ENCODE measurements at places on chromosomes 4 and X.

DNA sequence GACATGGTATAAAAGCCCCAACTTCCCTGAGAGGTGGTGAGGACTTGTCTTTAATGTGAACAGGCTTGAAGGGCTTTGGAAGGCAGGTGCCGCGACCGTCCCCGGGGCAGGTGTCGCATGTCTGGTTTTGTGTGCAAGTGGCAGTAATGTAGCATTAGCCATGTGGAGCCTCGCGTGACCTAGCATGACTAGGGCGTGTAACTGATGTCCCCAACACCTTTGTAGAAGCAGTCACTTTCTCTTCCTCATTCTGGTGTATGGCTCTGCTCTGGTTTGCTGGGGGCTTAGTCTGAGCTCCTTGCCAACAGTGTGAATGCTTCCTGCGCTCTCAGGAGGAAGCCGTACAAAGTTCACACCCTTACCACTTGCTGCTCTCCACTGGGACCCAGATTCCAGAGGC is 145.7 kb downstream of the AMMECR1 start:
- no peak for DNase-seq

- DNase-seq, result no peak
Observed at GRCh38 chr4:143347484-143348111, 10.9 kb downstream of the GAB1 start.

DNA sequence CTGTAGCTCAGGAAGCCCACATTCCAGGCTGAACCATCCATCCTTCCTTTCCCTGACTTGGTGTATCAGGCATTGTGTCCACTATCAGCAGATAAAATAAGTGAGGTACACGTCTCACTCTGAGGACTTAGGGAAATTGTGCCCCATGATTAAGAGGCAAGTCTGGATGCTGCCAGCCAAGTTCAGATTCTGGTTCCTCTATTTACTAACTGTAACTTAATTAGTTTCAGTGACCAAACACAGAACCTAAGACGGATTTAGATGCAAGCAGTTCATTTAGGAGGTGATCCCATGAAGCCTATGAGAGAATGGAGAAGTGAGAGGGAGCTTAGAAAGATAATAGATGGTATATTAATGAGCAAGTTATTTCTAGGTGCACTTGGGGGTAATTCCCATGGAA is 56.6 kb upstream of the PACRGL start:
- DNase-seq, result no peak

GRCh38 chr4:153947124-153947523 is 158.2 kb upstream of the SFRP2 start:
- no peak for DNase-seq

DNA sequence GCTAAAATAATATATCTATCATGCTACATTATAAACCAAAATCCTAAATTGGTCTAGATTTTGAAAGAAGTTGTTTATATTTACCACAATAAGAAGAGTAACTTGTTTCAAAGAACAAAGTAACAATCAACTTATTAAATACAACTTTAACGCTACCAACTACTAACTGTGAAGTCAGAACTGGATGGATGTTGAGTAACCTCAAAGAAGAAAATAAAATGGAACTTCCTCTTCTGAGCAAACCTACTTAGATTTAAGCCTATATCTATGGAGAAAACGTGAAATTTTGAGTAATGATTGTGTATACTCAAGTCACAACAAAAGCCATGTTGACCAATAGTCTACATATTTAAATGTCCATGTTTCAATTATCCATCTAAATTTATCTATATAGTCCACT is 25.7 kb downstream of the SH3RF1 start:
- DNase-seq, result no peak

DNA sequence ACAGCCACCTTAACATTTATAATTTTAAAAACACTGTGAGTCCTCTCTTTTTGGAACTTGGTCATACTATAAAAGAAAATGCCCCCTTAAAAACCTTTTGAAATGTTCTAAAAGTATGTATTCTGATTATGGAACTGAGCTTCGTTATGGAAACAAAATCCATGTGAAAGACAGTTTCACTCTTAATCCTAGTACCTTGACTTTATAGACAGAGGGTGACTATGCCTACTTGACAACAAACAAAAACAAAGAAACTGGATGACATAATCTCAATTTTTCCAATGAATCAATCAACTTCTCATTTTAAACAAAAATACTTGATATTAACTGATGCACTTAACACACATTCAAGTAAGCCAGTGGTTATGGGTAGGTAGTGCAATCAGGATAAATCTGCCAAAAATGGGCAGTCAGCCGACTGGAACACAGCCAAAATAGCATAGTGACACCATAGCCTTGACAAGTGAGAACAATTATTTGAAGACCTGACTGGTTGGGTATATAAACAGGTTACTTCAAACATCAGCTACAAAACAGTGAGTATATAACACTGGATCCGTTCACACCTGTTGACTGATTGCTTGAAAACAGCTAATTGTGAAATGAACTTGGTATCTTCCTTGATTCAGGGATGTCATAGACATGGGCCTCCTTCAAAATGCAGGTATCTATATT is 265.5 kb downstream of the PPP3CA start:
- no peak for DNase-seq

GRCh38 chr4:163269869-163270268 is 62.5 kb downstream of the NPY1R start:
- no peak for DNase-seq

DNA sequence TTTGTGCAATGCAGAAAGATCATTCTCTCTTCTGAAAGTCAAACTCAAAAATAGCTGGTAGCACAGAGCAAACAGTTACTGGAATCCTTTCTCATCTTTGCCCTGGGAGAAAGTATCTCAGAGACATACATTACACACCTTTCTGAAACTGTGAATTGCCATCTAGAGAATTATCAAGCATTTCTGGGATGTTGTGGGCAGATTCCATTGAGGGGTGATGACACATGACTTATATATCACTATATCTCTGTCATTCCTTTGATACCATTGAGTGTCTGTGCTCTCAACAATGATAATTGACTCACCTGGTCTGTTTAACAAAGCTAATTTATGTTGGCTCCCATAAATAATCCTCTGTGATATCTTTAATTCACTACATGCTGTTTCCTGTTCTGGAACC is 13.0 kb downstream of the SLIT2 start:
- DNase-seq, result no peak

Measured in activated naive CD8-positive, alpha-beta T cell treated with anti-CD3 and anti-CD28 coated beads, Interleukin-2, amount 50 U/mL, for 16 hours (primary cell).